ENCODE measurements at places on chromosomes 7 and 10.

- peak; percentile 80 for DNase-seq
Measured at GRCh38 chr7:151875942-151876898, 695 bp downstream of the PRKAG2 start.

DNA sequence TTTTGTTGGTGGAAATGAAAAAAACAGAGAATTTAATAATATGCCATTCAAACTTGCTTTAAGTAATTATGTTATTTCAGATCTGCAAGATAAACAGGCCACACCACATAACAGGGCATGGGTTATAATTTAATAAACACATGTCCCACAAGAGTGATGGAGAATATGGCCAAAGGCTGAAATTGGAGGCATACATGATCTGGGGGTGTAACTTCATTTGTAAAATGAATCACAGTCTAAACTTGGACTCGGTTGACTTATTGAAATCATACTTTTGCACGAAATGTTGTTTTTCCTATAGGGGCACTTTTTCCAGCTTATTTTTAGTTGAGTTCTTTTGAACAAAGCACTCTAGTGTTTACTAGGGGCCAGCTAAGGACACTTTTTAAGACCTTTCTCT, 151.6 kb downstream of the TMEM26 start:
- no peak for DNase-seq

DNA sequence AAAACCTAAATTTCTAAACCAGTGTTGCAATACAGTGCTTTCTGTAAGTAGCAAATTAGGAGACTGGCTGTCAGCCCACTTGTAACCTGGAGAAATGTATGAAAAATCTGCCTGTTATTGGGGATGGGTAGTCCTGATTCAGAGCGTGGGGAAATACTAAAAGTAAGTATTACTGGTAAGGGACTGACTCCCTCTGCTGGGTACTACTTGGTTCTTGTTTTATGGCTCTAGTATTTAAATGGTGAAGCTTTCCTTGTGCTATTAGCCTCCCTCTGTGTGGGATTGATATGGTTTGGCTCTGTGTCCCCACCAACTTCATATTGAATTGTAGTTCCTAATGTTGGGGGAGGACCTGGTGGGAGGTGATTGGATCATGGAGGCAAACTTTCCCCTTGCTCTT, 886.1 kb downstream of the SORCS1 start:
- DNase-seq: no peak

- peak; percentile 95 for DNase-seq
Measured at GRCh38 chr7:2299131-2299829, 15.0 kb downstream of the SNX8 start.

GRCh38 chr10:110076559-110077318, 69.0 kb downstream of the ADD3 start:
- DNase-seq: peak; percentile 89

DNA sequence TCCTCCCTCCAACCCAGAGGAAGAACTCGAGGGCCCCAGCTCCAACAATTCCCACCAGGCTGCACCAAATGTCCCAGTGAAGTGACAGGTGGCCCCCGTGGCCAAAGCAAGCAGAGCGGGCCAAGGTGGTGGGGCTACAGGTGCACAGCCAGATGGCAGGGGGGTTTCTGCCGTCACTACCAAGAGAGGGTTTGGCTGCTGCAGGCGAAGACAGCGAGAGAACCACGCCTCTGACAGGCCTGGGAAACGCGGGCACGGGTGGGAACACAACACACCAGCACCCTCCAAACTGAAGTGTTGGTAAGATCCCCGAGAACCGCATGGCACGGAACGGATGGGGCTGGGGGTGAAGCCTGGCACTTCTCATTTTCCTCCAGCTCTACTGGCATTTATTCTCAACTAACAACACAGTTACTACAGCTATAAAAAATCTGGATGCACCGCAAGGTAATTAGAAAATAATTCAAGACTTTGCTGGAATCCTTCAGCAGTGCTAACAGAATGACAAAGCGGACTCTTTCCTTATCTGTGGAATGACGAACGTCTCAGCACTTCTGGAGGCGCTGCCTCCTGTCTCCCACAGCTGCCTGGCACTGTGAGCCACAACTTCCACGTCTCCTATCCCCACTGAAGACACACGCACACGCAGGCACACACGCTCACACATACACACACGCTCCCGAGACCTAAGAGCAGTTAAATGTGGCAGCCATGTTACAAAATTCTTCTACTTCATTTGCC, 167.9 kb downstream of the TCERG1L start:
- no peak for DNase-seq

GRCh38 chr10:11871466-11871865, 48.3 kb downstream of the PROSER2 start:
- no peak for DNase-seq

DNA sequence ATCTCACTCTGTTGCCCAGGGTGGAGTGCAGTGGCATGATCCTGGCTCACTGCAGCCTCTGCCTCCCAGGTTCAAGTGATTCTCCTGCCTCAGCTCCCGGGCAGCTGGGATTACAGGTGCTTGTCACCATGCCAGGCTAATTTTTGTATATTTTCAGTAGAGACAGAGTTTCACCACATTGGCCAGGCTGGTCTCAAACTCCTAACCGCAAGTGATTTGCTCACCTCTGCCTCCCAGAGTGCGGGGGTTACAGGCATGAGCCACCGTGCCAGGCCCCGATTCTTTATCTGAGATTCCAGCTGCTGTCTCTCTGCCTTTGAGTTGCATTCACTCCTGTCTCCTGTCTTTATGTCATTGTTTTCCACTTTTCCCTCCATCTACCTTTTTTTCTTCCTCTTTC, 168.7 kb downstream of the TMEM178B start:
- no peak for DNase-seq

GRCh38 chr10:131464789-131465188, 153.3 kb upstream of the TCERG1L start:
- DNase-seq: no peak

- no peak for DNase-seq
Measured at GRCh38 chr10:50596897-50597296, 26.9 kb downstream of the SGMS1 start.

DNA sequence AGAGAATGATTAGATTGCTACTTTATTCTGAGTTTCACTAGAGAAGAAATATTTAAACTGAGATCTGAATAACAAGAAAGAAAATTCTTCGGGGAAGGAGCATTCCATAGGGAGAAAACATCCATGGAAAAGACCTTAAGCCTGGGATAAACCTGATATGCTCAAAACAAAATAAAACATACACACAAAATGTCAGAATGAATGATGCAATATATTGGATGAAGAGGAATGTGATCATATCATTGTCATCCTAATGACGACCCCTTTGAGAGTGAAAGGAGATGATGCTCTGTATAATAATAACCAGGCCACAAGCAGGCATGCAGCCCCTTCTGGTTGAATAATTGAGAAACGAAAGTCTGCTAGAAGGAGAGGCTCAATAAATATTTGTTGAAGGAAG, 882.4 kb downstream of the NRG3 start:
- DNase-seq: no peak

DNA sequence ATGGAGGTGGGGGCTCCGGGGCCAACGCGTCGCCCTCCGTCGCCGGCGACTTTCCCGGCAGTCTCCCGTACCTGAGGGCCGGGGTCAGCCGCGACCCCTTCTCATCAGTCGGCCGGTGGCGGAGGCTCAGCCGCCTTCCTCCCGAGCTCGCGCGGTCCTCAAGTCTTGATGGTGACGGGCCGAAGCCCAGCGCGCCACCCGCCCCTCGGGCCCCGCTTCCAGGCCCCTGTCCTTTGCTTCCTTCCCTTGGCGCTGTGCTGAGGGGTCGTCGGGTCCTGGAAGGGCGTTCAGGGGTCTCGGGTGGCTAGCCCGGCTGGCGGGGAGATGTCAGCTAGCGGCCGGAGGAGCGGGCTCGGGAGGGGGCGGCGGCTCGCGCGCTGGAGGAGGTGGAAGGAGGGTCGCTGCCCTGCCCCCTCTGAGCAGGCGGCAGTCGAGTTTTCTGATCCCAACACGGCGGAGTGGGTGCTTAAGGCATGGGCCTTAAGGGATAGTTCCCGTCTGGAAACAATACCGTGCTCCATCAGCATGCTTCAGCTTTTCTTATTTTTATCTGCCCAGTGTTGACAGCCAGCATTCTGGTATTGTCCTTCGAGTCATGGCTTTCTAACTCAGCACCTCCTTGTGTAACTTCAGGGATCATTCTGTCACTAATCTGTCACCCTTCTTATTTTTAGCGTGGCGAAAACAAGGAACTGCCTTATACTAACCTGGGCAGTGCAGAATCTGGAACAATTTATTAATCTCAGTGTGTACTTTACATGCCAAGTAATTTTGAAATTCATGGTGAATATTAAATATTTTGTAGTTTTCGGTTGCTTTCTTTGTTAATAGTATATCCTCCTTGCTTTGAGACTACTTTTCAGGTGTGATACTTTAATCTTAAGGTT, 748 bp downstream of the PHTF2 start:
- DNase-seq: peak; percentile 61

- no peak for DNase-seq
Measured at GRCh38 chr10:86659161-86659691, 4.9 kb downstream of the OPN4 start.

GRCh38 chr7:36393826-36394225, 4.2 kb downstream of the ANLN start:
- DNase-seq: no peak

Data from suppressor macrophage treated with lipopolysaccharide for 1 hour (primary cell).